T-helper 2 cell (primary cell): ENCODE measurements at places on chromosomes 7 and 10.
A peak's percentile ranks its signal among the peaks of the same experiment; 100 is the strongest.

GRCh38 chr10:46236546-46236887 lies 50.3 kb upstream of the ANTXRL start:
- DNase-seq = no peak

GRCh38 chr10:35916791-35917190 lies 274.7 kb upstream of the FZD8 start:
- no peak for DNase-seq

GRCh38 chr10:77315496-77316129 lies 322.0 kb downstream of the KCNMA1 start:
- DNase-seq = no peak

GRCh38 chr10:14397066-14397465 lies 66.3 kb upstream of the FRMD4A start:
- DNase-seq = no peak

DNA sequence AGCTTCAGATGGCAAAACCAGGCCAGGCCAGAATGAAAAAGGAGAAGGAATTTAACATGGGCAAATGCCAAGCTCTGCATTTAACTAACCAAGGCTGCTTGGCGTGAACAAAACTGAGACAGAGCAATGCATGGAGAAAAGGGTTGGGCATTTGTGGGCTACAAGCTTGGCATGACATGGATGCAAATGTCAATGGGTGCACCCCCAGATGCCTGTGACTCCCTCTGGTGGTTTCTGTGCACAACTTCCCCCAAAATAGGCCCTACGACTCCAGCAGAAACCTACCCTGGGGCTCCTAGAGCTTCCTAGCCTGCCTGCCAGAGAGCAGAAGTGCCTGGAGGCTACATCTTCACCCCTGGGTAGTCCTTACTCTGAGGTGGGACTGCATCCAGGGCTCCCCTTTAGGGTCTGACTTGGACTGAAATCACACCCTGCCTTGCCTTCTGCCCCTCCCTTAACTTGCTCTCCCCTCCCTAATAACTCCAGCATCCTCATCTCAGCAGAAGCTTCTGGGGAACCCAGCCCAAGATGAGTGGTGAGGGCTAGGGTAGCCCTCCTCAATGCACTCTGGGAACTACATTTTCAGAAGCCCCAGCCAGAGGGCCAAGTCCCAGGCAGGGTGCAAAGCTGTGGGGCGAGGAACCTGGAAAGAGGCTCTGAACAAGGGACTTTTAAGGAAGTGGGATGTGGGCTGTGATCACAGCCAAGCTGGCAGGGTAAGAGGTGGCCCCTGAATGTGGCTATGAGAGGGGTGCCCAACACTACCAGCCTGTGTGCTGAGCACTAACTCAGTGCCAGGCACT lies 11.3 kb downstream of the GPRIN2 start:
- DNase-seq = peak; percentile 0

DNA sequence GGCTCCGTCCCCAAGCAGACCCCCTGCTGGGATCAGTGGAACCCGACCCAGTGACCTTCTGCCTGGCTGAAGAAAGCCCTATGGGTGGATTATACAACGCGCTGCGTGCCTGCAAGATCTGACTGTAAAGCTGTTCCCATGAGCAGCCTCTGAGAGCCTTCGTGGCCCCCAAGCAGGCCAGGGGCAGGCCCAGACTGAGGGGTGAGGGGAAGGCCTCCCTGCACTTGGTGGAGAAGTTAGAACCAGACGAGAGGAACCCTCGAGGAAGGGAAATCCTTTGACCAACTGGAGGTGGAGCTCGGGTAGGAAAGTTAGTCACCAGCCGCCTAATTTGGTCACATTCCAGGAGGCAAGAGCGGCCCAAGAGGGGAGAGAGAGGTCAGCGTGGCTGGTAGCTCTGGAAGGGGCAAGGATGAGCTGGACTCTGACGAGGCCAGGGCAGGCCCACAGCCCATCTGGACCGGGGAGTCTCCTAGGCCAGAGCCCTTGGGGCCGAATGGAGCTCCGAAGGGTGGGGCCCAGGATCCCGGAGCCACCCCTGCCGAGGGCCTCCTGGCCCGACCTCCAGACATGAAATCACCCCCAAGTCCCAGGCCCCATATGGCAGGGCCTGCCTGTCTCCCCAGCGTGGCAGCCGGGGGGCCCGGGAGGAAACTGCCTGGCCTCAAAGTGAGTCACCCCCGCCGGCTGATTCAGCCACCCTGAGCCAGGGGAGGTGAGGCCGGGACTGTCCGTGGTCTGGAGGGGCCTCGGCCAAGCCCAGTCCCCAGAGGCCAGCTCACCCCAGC lies 23.3 kb upstream of the PDGFA start:
- no peak for DNase-seq

- DNase-seq = no peak
Measured at GRCh38 chr10:97538411-97538810, 34.2 kb upstream of the ANKRD2 start.

DNA sequence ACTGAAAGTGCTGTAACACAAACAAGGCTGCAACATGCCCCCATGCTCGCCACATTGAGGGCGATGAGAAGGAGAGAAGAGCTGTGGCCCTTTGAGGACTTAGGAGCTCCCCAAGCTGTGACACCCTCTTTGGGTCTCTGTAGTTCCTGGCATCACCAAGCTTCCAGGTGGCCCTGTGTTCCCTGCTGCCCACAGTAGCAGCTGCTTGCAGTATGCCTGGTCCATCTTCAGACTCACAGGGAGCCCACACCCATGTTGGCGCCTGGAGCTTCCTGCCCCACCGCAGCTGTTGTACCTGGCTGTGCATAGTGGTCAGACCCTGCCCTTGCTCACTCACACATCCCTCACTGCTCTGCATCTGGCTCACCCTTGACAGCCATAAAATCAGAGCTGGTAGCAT lies 401.2 kb upstream of the NRG3 start:
- no peak for DNase-seq

- DNase-seq = no peak
Measured at GRCh38 chr10:99374972-99375371, 45.8 kb downstream of the CNNM1 start.

DNA sequence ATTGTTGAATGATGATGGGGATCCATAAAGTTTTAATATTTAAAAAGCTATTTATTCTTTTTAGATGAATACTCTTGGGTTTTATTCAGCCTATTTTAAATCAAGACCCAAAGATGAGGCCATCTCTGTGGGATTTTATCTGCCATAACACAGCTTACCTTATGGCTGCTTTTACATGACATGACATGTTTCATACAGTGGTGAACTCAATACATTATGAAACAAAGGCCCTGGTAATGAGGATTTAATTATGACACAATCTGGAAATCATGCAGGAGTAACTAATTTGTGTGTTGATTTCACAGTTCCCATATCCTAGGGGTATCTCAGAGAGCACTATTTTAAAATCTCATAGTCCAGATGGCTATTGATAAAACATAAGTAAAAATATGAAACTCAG lies 661.8 kb upstream of the FZD8 start:
- DNase-seq = no peak

DNA sequence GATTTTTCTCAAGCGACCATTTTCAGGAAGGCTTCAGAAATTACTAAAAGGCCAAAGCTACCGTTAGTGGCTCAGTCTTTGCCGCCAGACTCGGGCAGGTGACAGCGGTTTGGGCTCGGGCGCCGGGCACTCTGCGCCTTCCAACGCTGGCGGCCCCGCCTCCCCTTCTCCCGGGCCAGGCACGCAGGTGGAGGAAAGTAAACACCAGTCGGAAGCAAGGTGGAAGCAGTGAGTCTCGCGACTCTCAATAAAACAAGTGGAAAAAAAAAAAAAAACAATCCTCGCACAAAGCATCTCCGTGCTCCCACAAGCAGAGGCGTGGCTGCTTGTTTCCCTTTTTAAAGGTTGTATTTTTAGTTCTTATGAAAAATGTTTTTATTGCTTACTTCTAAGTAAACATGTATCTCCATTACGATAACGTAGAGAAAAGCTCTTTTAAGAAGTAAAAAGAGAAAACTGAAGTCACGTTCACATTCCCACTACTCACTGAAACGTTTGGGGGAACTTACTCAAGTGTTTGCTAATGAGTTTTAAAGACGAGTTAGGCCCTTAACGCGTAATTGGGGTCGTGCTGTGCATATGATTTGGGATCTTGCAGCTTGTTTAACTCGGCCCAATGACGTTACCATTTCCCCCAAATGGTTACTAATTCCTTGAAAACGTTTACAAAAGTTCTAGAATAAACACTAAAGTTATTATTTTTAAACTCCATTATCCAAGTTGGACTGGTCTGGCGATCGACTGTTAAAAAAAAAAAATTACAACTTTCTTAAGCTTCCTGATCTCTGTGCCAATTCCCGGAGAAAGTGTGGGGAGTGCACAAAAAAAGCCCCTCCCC lies 864 bp downstream of the CDCA7L start:
- DNase-seq = no peak

- no peak for DNase-seq
Measured at GRCh38 chr7:52021343-52021742, 704.7 kb upstream of the COBL start.

- peak; percentile 35 for DNase-seq
Measured at GRCh38 chr10:73910401-73910763, 550 bp upstream of the PLAU start.

DNA sequence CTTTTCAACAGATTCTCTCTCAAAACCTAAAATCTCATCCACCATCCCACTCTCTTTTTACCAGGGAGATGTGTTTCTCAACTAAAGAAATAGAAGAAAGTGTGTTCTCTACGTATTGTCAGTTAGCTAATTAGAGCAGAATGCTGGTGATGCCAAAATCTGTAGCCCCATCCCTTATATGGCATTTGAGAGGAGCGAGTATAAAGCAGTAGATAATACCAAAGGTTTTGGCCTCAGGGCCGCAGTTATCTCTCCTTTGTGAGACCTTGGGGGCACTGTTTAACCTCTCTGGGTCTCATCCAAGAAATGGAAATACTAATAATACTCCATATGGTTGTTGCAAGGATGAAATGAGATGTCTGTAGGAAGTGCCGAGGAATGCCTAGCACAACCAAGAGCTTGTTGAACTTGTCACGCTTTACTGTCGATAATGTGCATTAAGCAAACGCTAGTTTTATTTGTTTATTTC lies 456 bp upstream of the DLD start:
- DNase-seq = no peak

GRCh38 chr10:48206482-48207250 lies 67.8 kb downstream of the FRMPD2 start:
- DNase-seq = no peak

GRCh38 chr7:69992938-69993337 lies 394.7 kb downstream of the AUTS2 start:
- no peak for DNase-seq

DNA sequence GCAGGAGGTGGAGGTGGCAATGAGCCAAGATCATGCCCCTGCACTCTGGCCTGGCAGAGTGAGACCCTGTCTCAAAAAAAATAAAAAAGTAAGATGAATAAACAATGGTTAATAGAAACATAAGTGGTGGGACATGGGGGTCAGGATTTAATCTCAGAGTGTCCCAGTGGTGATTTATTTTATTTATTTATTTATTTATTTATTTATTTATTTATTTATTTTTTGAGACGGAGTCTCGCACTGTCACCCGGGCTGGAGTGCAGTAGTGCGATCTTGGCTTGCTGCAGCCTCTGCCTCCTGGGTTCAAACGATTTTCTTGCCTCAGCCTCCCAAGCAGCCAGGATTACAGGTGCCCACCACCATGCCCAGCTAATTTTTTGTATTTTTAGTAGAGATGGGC lies 482.6 kb upstream of the GALNT17 start:
- DNase-seq = no peak

DNA sequence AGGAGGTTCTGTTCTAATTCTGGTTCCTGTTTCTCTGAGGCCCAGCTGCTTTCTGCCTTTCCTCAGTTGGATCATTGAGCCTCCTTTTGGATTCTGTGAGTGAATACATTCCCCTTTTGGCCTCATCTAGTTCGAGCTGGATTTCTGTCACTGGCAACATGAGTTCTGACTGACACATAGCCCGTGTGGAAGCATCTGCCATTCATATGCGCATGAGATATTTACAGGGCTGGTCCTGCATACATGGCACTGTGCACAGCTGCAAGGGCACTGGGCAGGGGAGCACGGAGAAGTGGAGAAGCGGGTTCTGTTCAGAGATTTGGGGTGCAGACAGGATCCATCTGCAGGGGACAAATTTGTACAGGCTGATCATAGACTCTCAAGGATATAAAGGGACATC lies 352.8 kb downstream of the RPS24 start:
- DNase-seq = no peak

DNA sequence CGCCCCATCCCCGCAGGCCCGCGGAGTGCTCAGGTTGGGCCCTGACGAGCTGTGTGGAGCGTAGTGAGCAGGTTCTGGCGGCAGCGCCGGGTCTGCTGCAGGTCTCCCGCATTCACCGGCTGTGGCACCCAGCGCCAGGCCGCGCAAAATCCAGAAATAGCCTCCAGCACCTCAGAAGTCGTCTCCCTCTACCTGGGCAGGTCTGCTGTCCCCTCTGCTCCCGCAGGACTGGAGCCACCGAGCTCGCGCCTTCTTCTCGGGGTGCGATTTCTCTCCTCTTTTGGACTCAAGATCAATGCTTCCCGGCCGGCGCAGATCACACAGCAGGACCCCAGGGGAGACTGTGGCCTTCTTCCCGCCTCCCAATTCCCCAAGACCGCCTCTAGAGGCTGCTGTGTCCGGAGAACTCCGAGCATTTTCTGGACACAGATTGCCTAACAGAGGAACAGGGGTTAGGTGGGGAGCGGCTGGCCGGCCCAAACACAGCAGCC lies 8.4 kb downstream of the TLX1 start:
- no peak for DNase-seq

DNA sequence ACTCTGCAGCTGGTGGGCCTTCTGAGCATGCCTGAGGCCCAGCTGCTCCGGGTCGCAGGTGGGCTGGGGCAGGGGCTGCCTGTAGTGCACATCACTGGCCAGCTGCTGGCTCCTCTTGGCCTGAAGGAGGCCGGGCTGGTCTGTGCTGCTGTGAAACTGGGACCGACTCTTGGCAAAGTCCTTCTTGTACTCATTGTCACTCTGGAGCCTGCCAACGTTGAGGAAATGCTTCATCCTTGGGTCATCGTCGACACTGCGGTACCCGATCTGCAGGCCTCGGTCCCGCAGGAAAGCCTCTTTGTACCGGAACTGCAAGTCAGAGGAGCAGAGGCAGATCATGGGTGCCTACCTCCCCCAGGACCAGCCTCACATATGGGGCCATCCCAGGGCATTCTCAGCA lies 37.7 kb downstream of the HABP2 start:
- no peak for DNase-seq

DNA sequence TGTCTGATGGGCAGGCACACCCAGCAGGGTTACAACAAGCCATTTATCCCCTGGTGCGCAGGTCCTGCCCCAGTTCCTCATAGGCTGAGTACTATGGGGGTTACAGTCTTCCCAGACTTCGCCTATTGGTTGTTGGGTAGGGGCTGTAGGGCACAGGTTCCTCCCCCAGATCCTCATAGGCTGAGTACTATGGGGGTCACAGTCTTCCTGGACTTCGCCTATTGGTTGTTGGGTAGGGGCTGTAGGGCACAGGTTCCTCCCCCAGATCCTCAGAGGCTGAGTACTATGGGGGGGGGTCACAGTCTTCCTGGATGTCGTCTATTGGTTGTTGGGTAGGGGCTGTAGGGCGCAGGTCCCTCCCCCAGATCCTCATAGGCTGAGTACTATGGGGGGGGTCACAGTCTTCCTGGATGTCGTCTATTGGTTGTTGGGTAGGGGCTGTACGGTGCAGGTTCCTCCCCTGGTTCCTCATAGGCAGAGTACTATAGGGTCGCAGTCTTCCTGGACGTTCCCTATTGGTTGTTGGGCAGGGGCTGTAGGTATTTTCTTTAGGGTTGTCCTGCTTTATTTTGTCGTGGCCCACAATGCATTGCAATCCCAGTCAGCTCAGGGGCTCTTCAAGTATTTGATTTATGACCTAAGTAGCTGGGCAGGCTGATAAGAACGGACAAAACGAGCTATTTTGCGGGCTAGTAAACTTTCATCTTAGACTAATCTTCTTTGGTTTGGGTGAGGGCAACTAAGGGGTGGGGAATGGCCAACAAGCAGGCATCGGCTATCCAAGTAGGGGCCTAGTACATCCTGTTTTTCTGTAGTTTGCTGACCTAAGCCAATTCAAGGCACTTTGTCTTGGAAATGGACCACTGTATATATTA lies 3.4 kb downstream of the LRRC27 start:
- DNase-seq = no peak
